CD4-positive, alpha-beta T cell treated with Interleukin-4 for 4 hours (primary cell): ENCODE measurements at places on chromosomes 7 and 10.

DNA sequence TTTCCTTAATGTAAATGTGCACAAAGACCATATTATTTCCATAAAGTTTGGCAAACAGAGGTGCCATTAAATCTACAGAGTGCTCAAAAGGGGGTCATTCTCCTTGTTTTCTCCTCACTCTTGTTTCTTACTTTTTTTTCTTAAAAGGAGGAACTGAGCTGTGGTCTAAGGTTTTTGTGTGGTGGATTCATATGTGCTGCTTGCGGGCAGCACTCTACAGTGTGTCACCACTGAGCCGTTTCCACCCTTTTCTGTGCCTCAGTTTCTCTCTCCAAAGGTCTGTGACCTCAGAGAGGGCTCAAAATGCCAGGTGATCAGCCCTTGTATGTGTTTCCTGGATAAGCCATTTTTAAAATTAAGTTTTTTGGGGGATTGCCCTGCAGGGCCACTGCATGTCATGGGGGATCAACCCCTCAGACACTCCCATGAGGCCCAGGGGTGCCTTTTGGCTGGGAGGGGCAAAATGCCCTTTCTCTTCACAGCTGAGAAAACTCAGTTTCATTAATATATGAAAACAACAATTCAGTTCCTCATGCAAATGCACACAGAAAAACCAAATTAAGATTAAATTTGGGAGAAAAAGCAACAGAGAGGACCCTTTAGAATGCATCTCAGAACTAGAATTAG is 56.9 kb upstream of the VOPP1 start:
- no peak for DNase-seq

- no peak for DNase-seq
Observed at GRCh38 chr7:44583146-44583865, 1.3 kb upstream of the TMED4 start.

GRCh38 chr10:69385454-69386350 is 31.0 kb downstream of the TACR2 start:
- no peak for DNase-seq

DNA sequence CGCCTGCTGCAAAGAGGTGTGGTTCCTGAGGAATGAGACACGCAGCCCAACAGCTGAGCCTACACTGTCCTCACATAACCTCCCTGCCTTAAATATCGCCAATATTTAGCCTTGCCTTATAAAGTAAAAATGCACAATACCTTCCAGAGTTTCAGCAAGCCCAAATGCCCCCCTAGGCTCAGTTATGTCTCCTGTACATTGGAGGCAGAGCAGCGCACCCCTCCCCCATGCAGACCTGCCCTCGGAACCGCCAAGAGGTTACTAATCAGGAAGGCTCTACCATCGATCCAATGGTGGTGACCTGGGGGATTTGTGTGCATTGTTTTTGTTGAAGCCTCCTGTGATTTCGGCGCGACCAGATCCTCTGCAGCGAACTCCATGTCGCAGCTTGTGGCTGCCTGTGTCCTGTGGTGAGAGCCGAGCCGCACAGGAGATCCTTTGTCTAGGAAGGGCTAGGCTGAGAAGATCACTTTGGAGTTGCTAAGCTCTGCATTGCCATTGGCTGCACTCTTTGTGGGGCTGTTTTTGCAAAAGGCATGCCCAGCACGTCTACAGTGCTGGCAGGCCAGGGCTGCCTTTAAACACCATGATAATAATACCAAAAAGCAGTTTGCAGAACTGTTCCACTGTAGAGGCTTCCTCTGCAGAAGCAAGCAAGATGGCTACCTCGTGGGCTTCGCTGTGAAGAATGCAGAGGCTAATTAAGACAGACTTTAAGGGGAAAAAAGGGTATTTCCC is 40.1 kb downstream of the TET1 start:
- DNase-seq: peak; percentile 47

- no peak for DNase-seq
Observed at GRCh38 chr10:48551861-48552591, 52.8 kb downstream of the ARHGAP22 start.

DNA sequence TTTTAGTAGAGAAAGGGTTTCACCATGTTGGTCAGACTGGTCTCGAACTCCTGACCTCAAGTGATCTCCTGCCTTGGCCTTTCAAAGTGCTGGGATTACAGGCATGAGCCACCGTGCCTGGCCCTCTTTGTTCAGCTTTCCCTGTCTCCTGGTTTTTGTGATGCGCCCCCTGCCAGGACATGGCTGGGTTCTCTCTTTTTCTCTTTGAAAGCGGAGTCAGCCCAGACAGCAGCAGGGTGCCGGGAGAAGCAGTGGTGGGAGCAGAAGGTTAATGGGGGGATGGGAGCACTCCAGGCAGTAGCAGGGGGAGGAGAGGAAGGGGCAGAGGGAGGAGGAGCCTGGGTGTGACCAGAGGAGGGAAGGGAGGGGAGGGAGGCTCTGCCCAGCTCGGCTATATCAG is 1.8 kb downstream of the MUC3A start:
- no peak for DNase-seq

DNA sequence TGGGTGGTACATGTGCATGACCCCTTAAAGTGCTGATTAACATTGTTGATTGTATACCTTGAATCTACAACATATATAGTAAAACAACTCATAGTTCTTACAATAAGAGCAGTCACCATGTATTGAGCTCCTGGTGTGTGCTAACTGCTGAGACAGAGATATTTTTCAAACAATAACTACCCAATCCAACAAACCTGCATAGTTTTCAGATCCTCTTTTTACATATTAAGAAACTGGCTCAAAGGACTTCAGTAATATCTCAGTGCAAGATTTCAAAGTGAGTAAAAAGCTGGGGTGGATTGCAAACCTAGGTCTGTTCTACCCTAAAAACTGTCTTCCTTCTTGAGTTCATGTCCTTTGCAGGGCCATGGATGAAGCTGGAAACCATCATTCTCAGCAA is 272.2 kb downstream of the SNX13 start:
- DNase-seq: no peak

DNA sequence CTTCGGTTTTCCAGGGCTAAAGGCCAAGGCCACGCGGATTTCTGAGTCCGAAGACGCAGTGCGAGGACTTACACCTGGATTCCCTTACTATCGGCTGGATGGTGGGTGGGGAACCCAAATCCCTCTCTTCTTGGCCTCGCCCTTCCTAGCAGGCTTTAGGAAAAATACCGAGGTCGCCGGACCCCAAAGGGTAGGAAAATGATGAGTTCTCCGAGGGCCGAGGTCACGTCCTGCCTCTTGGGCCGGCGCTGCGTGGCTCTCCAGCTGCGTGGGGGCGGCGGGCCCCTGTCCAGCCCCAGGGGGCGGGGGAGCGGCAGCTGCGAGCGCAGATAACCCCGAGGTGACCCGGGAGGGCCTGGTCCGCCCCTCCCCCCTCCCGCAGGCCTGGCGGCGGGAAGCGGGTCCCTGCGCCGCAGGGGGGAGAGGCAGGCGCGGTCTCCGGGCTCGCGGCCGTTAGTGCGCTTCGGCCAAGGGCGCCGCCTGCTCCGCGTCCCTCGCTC is 805 bp upstream of the HMX3 start:
- no peak for DNase-seq

- no peak for DNase-seq
Observed at GRCh38 chr10:120805014-120805812, 45.9 kb upstream of the WDR11 start.

GRCh38 chr7:40584667-40585433 is 450.0 kb downstream of the SUGCT start:
- DNase-seq: no peak

DNA sequence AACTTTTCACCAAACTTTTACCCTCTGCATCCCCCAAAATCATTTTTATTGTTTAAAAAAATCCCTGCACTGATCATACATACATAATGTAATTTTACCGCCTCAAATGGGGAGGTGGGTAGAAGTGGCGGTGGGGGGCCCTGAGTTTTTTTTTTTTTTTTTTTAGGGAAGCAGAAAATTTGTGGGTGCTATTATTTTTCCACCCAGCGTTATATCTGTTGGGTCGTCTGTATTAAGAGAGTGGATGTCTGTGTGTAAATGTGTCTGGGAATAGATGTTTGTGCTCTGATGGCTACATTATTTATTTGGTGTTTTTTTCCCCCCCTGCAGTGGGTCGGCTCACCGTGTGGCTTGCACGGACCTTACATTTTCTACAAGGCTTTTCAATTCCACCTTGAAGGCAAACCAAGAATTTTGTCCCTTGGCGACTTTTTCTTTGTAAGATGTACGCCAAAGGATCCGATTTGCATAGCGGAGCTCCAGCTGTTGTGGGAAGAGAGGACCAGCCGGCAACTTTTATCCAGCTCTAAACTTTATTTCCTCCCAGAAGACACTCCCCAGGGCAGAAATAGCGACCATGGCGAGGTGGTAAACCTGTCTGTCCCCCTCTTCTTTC is 438 bp downstream of the ARID5B start:
- DNase-seq: no peak
